B cell (primary cell): ENCODE measurements at places on chromosomes 1 and 21.

- DNase-seq = no peak
Observed at GRCh38 chr21:16402752-16403151, 673.0 kb downstream of the USP25 start.

DNA sequence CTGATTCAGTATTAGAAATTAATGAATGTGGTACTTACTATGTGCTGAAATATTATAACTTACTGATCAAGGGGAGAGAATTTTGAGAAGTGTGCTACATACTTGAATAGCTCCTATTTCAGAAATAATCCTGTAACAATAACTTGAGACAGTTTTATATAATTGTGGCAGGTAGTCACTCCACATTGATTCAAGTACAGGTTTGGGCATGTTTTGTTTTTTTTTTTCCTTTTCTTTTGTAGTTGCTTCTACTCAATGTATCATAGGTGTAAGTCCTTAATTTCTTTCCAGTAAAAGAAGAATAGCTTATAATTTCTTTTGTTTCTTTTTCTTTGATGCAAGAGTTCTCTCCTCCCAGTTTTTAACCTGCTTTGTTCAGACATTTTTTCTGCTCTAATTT is 86.1 kb upstream of the ADGRL2 start:
- DNase-seq = no peak

DNA sequence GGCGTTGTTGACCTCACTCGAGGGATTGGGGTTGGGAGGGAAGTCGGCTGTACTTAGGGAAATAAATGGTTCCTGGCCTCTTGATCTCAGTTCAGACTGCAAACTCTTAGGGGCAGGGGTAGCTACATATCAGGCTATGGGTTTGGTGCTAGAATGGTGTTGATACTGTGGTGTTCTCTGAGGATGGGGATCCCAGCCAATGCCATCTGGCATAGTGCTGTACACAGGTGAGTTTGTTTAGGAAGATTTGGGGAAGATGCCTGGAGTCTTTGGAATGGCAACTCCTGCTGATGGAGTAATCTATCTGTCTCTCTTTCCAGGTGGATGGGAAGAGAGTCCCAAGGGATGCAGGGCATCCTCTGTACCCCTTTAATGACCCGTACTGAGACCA is 14.3 kb upstream of the NASP start:
- DNase-seq = no peak

DNA sequence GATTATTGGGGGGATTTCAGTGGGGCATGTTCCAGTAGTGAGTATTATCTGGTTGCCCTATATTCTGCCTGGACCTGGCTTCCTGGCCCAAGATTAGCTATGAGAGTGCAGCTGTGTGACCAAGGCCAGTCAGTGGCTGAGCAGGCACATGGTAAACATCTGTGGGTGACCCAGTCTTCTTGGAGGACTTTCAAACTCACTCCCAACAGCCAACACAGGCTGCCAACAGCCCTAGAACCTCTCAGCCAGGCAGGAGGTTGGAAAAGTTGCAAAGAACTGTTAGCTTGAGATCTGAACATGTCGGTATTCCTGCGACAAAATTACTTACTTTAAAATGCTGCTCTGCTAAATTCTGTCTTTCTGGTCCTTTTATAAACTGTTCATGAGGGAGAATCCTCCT is 192.4 kb downstream of the TGFBR3 start:
- DNase-seq = no peak

- no peak for DNase-seq
Observed at GRCh38 chr1:185533596-185533995, 200.6 kb upstream of the HMCN1 start.

DNA sequence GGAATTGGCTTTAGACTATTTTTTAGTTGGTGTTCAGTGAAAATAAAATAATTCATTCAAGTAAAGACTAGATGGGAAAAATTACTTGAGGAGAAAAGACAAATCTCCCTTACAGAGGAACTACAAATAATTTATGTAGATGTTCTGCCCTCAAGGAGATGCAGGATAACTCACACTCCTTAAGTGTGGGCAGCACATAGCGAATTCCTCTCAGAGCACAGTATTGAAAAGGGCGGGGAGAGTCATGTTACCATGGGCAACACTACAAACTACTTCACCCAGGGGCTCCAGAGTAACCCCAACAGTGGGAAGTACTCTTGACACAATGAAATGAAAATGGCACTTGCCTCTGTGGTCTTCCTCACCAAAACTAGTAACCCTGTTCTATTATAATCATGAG is 20.6 kb upstream of the LAMC2 start:
- no peak for DNase-seq

GRCh38 chr1:202710070-202711045 is at the start of gene SYT2:
TSS of gene SYT2 (minus strand) at chr1:202710454. CDS start at chr1:202605772, 104,682 bp downstream.
- DNase-seq = no peak

DNA sequence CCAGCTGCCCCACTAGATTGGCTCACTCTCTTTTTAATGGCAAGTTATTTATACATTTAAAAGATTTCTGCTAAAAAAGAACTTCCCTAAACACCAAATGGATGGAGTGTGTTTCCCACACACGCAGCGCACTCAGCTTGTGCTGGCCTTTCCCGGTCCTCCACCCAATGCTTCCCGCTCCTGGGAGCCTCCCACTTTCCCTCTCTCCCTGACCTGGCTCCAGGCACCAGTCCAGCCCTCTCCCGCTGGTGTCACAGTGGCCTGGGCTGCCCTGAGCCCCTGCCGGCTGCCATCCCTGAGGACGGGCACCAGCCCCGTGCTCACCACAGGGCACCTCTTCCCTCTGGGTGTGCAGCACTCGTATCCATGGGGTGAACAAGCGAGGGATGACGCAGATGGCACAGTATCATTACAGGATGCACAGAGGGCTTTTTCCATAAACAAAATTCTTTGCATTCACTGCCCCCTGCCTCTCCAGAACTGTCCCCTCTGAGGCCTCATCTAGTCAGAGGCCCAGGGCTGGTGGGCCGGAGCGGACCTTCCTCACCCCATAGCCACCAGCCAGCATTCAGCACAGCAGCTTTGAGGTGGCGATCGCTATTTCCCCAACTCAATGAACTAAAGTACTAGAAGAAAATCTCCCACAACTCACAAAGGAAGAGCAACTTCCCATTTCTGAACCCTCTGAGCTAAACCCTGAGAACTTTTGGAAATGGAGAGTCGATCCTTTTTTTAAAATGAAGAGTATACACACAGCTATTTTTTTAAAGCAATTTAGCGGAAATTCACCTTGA is 68.5 kb downstream of the SLC37A1 start:
- no peak for DNase-seq

- DNase-seq = no peak
Observed at GRCh38 chr1:227952374-227953021, 4.8 kb upstream of the WNT9A start.

DNA sequence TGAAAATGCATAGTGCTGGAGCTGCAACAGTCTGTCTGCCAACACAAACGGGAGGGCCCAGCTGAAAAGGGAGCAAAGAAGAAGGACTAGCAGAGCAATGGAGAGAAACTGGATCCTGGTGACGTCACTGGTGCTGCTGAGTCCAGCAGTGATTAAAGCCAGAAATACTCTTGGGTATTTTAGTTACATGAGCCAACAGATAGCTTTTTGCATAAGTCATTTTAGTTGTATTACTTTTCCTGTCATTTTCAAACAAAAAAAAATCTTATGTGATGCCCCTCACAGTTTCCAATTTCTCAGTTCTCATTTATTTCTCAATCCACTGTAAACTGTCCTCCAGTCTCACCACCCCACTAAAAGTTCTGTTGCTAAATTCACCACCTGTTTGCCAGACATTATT is 38.7 kb upstream of the NEK7 start:
- DNase-seq = no peak

GRCh38 chr1:101013776-101014175 is 11.8 kb downstream of the DPH5 start:
- no peak for DNase-seq

DNA sequence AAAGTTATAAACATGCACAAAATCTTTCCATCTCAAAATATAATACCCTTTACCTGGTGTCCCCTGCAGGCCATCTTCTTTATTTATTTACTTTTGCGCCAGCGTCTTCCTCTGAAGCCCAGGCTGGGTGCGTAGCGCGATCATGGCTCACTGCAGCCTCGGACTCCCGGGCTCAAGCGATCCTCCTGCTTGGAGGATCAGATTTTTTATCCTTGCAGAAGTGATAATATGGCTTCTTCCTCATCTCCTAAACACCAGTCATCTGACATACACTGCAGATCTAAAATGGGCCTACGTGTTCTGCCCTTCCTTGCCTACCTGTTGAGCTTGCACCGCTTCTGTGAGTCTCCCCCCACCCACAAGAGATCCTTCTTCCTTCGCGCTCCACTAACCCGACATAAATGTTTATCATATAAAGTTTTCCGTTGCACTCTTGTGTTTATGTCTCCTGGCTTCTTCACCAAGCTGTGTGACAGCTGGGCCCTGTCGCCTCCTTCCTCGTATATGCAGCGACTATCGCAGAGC is 506 bp upstream of the SRP9 start:
- DNase-seq = no peak

- DNase-seq = peak; percentile 6
Observed at GRCh38 chr1:63693944-63694571, 79.8 kb upstream of the ROR1 start.

DNA sequence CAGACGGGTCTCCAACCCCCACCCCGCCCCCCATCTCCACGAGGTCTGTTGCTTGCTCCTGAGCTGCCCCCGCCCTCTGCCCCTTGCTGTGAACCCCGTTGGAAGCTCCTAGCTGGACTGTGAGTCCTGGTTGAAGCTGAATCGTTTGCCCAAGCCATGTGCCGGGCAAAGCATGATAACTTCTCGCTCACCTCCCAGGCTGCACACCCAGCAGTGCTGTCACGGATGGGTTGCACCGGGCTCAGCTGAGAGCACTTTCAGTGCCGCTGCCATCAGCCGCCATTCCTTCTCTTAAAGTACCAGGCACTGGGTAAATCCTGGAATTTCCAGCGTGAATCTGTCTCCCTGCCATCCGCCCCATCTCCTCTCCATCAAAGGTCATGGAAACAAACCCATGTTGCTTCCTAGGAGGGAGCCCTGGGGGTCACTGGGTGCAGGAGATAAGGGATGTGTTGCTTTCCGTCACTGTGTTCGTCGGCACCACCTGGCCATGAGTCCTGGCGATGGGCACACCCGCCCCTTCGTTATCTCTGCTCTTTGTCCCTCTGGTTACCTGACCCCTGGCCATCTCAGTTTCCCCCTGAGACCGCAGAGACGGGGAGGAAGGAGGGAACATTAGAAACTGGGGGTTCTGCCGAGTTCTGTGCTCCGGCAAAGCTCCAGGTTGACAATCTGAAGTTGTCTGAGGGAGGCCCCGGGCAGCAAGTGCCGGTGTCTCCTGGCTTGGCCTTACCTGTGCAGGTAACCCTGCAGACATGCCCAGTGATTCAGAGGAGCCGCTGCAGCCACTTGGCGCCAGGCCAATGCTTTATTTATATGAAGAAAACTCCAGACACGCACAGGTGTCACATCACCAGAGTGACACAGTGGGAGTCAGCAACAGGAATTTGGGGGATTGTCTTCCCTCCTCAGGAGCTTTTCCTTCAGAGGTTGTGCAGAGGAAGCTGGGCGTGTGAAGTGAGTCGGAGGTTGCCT is 2.7 kb downstream of the PDE9A start:
- DNase-seq = no peak

DNA sequence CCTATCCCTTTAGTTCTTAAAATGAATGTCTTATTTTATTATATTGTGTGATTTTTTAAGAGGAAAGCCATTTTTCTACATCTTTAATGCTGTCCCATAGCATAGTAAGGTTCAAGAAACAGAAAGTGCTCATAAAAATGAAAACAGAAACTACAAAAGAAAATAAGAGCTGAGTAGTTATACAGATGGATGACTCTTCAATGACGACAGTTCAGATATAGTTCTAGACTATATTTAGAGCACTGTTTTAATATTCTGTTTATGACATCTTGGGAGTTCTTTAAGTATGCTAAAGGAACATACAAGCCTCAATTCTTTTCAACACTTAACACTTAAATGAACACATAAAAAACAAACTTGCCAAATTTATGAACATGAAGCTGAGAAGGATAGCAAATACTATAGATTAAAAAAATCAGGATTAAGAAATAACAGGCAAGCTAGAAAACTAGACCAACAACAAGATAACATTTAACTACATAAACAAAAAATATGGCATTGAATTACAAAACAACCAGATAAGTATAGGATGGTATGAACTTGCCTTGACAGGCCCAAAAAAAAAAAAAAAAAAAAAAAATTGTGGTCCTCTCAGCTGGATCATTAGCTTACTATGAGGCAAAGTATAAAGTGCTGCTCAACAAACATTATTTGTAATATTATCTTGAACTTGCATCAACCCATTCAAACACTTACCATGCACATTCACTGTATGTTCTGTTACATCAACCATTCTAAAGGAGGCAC is 87.9 kb downstream of the ZZZ3 start:
- no peak for DNase-seq

- DNase-seq = no peak
Observed at GRCh38 chr1:181674617-181675016, 191.3 kb downstream of the CACNA1E start.

DNA sequence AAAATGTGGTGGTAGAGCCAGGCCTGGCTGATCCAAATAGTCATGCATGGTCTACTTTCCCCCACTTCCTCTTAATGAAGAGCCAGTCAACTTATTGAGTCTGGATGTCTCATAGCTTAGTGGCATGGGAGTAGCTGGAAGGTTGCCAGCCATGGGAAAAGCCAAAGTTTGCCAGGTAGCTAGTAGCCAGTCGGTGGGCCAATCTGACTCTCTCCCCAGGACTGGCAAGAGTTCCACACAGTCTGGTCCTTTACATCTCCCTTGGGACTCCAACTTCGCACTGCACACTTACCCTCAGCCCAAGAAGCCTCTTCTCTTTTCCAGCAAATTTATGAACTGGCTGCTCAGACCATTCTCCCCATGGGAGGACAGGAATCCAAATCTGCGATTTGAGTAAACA is 8.3 kb downstream of the WARS2 start:
- no peak for DNase-seq

GRCh38 chr1:156106624-156107488 is 7.7 kb upstream of the LMNA start:
- DNase-seq = no peak
